Right ventricle myocardium superior (tissue), 1 donor: ENCODE measurements at places on chromosomes 1 and 21.

DNA sequence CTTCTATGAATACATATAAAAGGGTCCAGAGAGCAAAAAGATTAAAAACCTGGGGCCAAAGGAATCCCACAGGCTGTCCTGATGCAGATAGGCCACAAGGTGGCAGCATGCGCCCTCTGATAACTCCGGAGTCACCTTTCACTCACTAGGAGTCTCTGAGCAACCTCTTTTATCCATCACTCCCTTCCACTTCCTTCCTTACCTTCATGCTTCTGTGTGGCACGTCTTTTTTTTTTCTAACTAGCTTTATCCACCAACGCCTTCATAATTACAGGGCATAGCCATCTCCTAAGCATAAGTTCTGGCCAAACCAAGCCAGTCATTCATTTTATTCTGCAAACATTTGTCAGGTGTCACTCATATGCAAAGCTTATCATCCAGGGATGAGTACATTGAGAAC, 3.9 kb upstream of the PGLYRP4 start:
- peak; percentile 79 for DNase-seq

DNA sequence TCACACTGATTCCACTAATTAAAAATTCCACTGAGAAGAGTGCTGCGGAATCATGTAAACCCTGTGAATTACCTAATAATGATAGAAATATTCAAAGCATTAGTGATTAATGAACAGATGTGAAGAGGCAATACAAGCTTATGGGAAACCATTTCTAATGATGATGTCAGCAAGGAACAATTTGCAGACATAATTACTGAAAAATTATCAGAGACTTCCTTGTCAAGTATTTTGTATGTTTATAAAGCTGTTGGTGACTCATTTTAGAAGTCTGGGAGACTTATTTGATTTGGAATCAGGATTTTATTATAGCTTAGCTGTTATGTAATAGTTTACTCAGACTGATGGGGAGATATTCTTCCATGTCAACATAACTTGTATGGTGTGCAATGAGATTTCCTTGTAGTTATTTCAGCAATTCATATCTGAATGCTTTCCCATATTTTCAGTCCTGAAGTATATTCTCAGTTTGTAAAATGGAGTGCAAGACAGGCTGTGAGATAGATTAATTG, 135.5 kb downstream of the TGFB2 start:
- no peak for DNase-seq

- no peak for DNase-seq
These were observed 118.1 kb upstream of the SGIP1 start for GRCh38 chr1:66415866-66416265.

DNA sequence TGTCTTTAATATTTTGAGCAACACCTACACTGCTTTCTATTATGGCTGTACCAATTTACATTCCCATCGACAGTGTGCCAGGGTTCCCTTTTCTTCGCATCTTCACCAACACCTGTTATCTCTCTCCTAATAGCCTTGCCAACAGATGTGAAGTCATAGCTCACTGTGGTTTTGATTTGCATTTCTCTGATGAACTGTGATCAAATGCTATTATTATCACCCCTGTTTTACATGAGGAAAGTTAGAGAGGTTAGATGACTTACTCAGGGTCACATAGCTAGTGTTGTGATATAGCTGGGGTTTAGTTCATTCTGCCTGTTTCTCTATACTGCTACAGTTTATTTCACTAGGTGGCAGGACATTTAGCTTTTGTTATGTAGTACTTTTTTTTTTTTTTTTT, 204.1 kb downstream of the FMN2 start:
- DNase-seq = no peak

DNA sequence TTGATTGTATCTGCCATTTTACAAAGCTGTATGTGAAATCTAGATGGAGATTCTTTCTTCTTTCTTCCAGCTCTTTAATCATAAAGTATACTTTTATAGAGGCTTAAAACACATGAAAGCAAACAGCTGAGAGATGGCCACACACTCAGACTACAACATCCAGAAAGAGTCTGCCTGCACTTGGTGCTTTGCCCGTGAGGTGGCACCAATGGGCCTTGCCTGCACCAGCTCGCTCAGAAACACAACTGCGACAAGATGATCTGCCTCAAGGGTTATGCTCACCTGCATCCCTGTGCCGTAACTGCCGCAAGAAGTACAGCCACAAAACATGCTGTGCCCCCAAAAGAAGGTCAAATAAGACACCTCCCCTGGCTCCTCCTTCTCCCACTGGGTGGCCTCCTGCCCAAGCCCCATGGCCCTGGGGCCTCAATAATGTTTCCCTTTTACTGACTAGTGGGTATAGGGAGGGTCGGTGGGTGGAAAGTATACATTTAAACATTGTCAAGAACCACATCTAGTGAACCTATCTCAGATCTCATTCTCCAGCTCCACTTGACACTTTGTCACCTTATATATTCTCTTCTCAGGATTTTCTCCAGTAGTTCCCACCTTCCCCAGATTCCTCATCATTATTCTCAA, 66.7 kb upstream of the ANGPTL3 start:
- DNase-seq = peak; percentile 40

- DNase-seq = no peak
These were observed 362.7 kb downstream of the PTPRU start for GRCh38 chr1:29599071-29599470.

- no peak for DNase-seq
These were observed 38.5 kb downstream of the ABCD3 start for GRCh38 chr1:94456736-94457135.

DNA sequence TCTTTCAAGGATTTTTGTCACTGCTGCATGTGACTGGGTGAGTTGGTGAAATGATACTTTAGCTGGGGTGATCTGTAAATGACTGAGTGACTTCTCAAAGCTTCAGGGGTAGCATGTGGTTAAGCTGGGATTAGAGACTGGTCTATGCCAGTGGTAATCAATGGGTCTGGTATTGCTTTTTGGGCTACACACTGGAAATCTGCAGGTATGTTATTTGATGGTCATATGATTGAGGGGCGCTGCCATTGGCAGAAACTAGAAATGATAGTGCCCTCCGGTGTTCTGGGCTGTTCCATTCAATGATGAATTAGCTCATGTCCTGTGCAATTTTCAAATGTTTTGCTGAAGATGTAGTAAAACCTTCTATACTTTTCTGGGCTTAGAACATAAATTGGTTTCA, 39.7 kb upstream of the DNAJC6 start:
- no peak for DNase-seq

- DNase-seq = no peak
These were observed 2.4 kb downstream of the PGLYRP4 start for GRCh38 chr1:153346077-153346723.

DNA sequence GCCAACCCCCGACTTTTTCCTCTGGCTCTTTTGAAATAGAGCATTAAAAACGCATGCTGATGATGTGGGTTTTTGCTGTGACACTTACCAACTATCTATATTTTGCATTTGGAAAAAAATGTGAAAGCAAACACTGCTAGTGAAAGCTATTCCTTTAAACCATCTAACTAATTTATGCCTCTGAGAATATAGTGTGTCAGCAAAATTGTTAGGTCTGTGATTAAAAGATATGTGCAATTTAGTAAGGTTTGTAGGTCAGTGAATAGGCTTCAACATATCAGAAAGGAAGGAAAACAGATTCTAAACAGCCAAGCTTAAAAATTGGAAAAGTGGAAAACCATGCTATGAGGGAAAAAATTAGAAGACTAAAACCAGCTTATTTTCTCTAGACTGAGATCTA, 1929.3 kb downstream of the NCAM2 start:
- DNase-seq = no peak

GRCh38 chr1:14396100-14396499, 202.4 kb upstream of the KAZN start:
- no peak for DNase-seq

DNA sequence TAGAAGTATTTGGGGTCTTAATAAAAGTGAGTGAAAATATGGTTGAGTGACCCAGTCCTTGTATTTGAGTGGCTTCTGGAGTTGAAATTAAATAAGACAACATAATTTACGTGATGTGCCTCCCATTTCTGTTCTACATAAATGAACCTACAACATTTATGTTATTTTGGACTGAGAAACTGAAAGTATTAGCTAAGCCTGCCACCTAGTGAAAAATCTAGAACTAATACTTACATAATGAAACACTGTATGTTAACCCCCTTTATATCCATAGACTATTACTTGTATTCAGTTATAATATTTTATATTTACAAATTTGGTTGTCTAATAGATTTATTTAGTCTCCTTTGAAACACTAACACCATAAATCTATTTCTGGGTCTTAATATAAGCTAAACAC, 298.9 kb downstream of the KCNT2 start:
- DNase-seq = no peak

- no peak for DNase-seq
These were observed 28.2 kb downstream of the CTNNBIP1 start for GRCh38 chr1:9881838-9882249.

DNA sequence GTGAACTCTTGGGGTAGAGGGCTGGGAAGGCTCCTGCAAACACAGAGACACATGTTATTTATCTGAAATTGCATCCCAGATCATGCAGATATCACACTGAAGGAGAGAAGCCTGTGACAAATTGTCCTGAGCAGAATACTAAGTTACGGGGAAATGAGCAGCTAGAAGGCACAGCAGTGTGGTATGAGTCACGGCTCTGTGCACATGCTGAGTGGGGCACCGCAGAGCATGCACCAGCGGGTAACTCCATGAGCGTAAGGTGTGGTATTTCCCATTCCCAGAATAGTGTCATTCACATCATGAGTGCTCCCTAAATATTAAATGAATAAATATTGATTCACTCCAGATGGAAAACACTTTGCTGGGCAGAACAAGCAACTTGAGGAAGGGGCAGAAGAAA, 21.3 kb upstream of the FCRL2 start:
- no peak for DNase-seq

GRCh38 chr1:171683870-171684269, 31.4 kb upstream of the MYOC start:
- DNase-seq = no peak

GRCh38 chr21:42929969-42930368, 4.5 kb upstream of the ERVH48-1 start:
- DNase-seq = no peak

DNA sequence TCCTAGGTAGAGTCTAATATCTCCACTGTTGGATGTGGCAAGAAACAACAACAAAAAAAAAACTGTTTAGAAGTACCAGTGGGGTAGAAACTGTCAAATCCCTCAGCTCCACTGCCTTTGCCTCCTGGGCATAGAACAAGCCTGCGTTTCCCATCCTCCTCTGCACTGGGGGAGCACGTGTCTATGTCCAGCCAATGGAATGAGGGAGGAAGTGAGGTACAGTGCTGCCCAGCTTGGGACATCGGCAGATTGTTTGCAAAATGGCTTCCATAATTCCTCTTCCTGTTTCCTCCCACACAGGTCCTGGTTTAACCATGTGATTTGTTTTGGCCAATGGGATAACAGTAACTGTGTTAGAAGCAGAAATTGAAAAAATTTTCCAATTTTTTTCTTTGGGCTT, 39.1 kb downstream of the PSMG1 start:
- no peak for DNase-seq

DNA sequence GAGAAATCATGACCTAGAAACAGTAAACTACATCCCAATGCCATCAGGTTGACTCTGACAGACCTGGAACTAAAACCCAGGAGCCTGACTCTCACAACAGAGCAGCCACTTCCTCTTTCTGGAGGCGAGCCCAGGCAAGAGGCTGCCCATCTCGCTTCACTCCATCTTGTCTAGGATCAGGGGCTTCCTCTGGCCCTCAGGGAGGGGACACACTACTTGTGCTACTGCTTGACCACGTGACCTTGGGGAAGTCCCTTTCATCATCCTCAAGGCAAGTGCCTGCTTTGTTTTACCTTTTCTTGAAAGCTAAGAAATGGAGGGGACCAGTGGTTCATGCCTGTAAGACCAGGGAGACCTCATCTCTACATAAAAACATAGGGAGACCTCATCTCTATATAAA, 2.6 kb upstream of the TENT5B start:
- DNase-seq = no peak
